ENCODE measurements at places on chromosomes 5 and 9.
A peak's percentile ranks its signal among the peaks of the same experiment; 100 is the strongest.

DNA sequence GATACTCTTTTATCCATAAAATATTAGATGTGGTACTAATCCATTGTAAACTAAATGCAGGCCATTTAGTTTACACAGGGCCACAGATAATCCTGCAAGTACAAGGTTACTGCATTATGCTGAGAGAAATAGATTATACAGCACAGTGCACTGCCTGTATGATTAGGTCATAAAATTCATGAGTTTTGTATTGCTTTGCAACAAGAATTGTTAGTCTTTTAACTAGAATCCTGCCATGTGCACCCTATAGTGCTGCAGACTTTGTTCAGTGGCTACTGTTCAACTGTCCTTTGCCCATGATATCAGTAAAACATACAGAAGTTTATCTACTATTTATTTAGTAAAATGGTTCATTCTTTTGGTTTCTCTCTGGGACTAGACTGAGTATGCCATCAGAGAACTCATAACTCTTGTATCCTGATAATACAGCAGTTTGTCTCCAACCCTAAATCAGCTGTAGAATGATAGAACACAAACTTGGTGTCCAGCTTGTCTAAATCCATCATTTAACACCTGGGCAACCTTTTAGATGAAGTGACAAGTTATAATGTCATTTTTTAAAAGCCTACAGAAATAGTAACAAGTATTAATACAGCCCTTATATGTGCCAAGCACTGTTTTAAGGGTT is 291.2 kb downstream of the TMEM167A start:
- no peak for ATAC-seq

DNA sequence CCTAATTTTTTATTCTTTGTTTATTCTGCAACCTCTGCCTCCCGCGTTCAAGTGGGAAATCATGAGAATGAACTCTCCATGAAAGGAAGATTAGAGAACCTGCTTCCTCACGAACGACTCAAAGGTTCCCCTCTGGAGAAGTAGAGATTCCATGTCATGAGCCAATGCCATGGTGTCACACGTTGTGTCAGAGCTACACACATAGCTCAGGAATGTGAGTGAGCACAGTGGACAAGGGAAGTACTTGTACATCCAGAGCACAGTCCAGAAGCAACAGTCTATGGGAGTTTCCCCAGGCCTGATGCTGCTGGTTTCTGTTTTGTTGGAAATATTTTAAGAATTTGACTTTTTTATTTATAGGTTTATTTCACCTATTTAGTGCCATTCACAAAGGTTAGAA is 26.8 kb upstream of the PPP2CA start:
- ATAC-seq = no peak

- no peak for ATAC-seq
Observed at GRCh38 chr9:18675973-18676372, 202.0 kb downstream of the ADAMTSL1 start.

DNA sequence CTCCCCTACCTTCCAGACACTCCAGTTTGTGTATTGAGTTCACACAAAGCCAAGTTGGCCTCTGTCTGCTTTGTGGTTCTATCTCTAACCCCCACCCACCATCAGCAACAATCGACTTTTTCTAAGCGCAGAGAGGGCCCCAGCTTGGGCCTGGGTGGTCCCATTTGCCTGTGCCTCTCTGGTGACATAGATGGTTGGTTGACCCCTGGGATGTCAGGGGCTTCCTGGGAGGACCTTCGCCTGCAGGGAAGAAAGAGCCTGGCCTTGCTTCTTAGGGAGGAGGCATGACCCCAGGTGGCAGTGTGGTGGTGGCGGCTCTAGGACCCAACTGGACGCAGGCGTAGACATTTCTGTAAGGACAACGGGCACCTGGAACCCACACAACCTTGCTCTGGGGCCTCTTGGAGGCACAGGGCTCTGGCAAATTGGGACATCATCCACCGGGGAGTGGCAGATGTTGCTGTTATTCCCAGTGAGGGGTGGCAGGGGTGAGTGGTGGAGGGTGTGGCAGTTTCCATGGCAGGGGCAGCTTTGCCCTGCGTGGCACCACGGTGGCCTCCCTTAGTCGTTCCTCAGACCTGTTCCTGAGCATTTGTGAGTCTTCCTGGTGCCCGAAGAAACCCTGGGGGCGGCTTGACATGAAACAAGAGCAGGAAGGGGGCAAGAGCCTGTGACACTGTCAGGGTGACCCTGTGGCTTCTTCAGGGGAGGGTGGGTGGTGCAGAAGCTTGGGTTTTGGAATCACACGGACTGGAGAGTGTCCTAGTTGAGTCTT is 171.0 kb upstream of the IER5L start:
- ATAC-seq = no peak

GRCh38 chr5:119289438-119290044 is 66.3 kb upstream of the TNFAIP8 start:
- no peak for ATAC-seq

DNA sequence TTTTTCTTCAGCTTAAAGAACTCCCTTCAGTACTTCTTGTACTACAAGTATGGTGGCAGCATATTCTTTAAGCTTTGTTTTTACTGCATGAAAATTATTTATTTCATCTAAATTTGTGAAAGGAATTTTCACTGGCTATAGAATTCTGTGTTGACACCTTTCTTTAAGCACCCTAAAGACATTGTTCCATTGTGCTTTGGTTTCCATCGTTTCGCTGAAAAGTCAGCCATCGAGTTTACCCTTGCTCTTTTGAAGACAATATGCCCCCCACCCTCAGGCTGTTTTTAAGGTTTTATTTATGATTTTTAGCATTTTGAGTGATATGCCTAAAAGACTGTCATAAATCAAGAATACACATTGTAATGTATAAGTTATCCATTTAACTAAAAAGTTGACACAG is 27.3 kb upstream of the COL5A1 start:
- no peak for ATAC-seq

DNA sequence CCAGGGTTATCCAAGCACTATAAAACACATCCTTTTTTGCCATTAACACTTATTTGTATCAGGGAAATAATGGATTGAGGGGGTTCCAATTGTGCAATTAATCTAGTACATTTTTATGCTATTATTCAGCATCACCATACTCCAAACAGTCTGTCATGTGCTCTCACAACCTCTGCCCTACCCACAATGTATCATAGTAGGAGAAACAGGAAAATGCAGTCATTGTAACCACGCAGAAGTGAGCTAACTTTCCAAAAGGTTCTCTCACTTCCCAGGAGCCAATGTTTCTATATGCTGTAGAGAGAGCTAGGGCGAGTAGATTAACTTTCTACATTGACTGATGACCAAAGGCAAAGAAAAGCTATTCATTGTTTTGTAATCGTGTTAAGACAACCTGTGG is 29.8 kb downstream of the DAB2 start:
- ATAC-seq = no peak

DNA sequence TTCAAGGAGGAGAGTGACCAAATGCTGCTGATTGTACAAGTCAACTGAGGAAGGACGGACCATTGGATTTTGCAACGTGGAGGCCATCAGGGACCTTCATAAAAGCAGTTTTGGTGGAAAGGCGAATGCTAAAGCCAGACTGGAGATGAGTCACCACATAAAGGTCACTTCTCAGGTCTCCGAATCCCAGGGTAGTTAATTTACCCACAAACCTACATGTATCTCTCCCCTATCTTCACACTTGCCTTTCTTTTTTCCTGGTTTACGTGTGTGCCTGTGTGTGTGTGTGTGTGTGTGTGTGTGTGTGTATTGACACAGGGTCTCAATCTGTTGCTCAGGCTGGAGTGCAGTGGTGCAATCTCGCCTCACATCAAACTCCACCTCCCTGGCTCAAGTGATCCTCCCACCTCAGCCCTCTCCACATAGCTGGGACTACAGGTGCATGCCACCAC is 4.6 kb upstream of the CTNNA1 start:
- ATAC-seq = no peak

GRCh38 chr9:70533492-70533891 is 119.0 kb upstream of the KLF9 start:
- no peak for ATAC-seq

DNA sequence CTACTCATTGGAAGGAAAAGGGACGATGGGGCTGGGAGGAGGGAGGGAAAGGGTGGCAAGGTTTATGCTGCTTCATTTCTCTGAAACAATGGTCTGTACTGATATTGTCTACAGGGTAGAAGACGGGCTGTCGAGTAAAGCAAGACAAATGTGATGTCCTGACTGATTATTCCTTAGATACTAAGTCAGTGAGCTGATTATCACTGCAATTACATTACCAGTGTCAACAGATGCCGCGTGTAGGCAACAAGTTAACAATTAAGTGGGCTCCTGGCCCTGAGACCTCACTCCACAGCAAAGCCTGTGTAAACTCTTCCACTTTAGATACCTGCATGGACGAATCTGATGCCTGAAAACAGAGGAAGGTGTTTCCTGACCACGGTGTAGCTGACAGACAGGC is 602.8 kb downstream of the IRX1 start:
- no peak for ATAC-seq

DNA sequence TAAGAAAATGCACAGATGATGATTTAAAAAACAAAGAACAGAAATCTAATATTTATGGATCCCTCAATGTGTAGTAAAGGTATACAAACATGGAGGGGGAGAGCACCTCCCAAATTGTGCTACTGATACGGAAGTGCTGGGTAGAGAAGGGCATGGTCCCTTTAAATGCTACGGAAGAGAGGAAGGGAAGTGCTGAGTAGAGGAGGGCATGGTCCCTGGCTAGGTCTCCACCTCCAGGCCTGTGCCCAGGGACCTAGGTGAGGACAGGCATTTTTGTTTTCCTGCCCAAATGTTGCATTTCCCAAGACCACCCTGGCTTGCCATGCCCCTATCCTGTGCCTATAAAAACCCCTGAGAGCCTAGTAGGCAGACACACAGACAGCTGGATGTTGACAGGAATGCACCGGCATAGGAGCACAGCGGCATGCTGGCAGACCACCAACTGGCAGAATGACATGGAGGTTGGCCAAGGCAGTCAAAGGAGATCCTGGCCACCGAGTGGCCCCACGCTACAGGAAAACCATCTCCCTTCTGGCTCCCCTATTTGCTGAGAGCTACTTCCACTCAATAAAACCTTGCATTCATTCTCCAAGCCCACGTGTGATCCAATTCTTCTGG is 62.1 kb upstream of the SPDL1 start:
- no peak for ATAC-seq

GRCh38 chr5:485946-486491 is 38.2 kb downstream of the SLC9A3 start:
- peak; percentile 36 for ATAC-seq

GRCh38 chr5:150224483-150225027 is 34.7 kb downstream of the SLC6A7 start:
- ATAC-seq = no peak

- no peak for ATAC-seq
Observed at GRCh38 chr9:81116340-81117137, 572.8 kb downstream of the TLE1 start.

GRCh38 chr5:156883316-156883875 is 33.3 kb downstream of the PPP1R2B start:
- ATAC-seq = no peak

- ATAC-seq = no peak
Observed at GRCh38 chr5:54320256-54320655, 9.9 kb upstream of the ARL15 start.

DNA sequence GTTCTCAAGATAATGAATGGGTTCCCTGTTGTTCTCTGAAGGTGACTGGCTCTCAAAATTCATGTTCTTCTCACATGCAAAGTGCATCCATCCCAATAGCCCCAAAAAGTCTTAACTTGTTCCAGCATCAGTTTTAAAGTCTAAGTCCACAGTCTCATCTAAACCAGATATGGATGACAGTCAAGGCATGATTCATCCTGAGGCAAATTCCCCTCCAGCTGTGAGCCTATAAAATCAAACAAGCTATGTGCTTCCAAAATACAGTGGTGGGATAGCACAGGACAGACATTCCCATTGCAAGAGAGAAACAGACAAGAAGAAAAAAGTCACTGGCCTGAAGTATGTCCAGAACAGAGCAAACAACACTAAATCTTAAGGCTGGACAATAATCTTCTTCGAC is 25.4 kb downstream of the FBXO10 start:
- ATAC-seq = no peak

DNA sequence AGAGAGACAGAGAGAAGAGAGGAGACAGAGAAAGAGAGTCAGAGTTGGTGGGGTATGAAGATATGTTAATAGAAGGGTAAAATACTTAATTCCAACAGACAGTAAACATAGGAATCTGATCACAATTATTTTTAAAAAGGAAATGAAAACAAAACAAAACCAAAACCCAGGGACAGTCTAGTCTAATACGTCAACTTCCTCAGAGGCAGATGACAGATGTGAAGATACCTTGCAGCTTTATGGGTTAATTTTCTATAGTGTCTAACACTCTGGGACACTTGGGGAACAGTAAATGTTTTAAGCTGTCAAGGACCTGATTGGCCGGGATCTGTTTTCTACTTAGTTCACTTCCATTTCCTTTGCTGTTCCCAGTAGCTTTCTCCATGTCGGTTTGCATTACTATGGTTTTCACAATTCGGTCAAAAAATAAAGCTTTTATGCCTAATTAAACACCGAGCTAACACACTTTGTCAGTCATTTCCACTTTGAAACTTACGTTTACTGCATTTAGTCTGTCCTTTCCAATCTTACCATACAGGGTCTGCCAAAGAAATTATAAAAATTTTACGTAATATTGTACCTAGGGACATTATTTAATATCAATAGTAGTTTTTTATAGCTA is 216.5 kb downstream of the MCTP1 start:
- no peak for ATAC-seq

DNA sequence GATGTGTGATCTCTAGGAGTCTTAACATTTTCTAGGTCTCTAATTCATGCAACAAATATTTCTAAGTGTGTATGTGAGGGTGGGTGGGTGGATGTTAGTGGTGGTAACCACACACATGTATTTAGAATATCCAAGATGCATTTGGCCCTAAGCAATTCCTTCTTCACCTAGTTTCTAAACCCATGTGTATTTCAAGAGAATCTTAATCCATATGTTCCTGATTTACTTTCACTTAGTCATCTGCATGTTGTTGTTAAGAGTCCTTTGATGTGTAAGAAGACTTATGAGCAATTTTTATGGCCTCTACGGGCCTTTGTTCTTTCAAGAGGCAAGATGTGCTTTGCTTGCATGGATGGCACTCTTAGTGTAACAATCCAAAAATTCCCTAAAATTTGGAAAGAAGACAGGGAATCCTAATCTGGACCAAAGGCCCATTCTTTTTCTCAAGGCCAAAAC is 282.6 kb downstream of the SPATA31D1 start:
- ATAC-seq = no peak

- no peak for ATAC-seq
Observed at GRCh38 chr9:84499969-84500582, 159.5 kb upstream of the SLC28A3 start.

GRCh38 chr5:27497491-27497890 is 459.1 kb upstream of the CDH9 start:
- ATAC-seq = no peak

- no peak for ATAC-seq
Observed at GRCh38 chr9:79020276-79020675, 551.5 kb upstream of the TLE4 start.

DNA sequence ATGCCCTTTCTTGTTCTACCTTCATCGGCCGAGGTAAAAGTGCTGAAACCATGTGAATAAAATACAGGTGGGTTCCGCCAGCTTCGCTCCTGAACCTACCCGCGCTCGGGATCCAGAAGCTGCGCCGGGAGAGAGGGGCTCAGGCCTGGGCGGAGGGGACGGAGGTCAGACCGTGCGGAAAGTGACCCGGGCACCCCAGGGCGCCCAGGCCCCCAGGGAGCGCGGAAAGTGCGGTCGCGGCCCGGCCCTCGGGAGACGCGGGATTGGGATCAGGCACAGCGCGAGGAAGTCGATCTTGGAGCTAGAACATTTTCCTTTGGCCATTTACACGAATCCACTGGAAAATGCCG is 329 bp downstream of the SYK start:
- no peak for ATAC-seq

Measured in activated CD4-positive, CD25-positive, alpha-beta regulatory T cell treated with anti-CD3 and anti-CD28 coated beads, Interleukin-2, amount 50 U/mL, for 24 hours (primary cell).